ENCODE measurements at places on chromosomes 7 and 10.

DNA sequence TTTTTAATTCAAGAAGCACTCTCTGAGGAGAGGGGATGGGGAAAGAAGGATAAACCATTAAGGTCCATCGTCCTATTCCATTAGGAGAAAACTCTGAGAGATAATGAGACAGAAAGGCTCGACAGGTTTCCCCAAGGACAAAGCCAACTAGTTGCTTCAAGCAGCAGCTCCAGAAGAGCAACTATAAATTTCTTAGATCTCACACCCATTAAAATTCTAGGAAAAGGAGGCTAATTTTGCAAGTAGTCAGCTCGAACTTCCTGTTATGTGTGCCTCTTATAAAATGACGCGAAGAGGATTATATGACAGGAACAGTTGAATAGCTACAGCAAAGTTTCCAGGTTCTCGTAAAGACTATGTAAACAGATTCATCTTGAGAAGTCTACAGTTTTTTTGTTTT, 52.0 kb upstream of the ST8SIA6 start:
- no peak for DNase-seq

GRCh38 chr7:143931739-143932138, 3.3 kb upstream of the OR2F2 start:
- DNase-seq, result no peak

DNA sequence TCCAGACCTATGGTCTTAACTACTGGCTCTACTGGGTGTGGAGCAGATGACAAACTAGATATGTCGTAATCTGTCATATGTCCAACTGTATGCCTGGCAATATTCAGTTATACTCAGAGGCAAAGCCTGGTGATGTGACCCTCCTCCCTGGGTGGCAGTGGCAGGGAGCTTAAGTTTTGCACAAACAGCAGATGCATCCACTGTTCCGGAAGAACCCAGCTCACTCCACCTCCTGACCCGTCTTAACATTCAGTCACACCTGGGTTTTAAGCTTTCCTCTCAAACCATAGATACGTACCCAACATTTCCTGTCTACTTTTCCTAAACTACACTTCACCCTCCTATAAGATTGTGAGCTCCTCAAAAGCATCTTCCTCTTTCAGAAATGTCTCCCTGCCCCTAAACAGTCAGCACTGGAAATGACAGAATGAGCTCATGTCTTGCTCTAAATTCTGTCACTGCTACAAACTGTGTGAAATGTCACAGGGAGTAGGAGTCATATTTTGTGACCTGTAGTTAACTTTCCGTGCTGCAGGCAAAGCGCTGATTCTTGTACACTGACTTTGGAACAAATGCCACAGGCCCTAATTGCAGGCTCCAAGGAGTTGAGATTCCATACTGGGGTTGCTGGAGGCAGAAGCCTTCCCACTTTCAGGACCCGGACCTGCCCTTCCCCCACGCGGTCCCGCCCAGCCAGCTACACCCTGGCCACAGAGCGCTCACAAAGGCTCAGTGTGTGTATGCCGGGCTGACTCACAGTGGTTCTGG, 23.9 kb downstream of the SCD start:
- no peak for DNase-seq

DNA sequence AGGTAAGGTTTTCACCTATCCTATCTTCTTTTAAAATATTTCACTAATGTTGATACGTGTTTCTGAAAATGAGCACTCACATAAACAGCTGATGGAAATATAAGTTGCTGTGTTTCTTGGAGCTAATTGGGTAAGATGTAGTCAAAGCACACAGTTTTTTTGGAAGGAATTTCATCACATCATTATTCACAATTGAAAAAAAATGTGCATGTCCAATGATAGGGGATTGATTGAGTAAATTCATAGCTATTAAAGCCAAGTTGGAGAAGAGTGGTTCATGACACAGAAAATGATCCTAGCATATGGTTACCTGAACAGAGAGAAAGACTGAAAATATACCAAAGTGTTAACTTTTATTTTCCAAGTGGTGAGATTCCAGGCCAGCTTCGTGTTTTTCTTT, 29.6 kb downstream of the GLI3 start:
- DNase-seq, result no peak

GRCh38 chr7:35975851-35976454, 175.1 kb downstream of the SEPTIN7 start:
- DNase-seq, result peak; percentile 80

- no peak for DNase-seq
Observed at GRCh38 chr10:1605999-1606940, 131.1 kb downstream of the ADARB2 start.

DNA sequence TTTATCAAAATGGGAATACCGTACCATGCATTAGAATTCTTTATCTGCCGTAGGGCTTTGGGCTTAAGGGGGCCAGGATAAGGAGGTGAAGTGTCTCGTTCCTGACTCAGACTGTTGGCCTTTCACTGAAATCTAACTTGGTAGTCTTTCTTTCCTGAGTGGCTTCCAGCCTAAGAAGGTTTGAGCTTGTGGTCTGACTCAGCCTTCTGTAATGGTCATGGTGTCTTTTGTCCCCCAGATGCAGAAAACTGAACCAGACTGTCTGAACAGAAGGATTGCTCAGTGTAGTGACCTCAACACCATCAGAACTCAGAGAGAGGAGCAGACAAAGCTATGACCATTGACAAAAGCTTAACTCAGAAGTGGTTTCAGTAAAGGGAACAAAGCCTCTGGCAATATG, 39.5 kb downstream of the WNT2 start:
- DNase-seq, result no peak

GRCh38 chr10:13827076-13827797, 240.5 kb downstream of the PRPF18 start:
- no peak for DNase-seq

- DNase-seq, result no peak
Observed at GRCh38 chr10:14296065-14296709, 34.5 kb downstream of the FRMD4A start.

GRCh38 chr7:22860784-22861482, 38.3 kb upstream of the TOMM7 start:
- no peak for DNase-seq

- DNase-seq, result no peak
Observed at GRCh38 chr10:92569071-92569470, 4.8 kb downstream of the IDE start.

- DNase-seq, result no peak
Observed at GRCh38 chr10:117590101-117590875, 47.7 kb downstream of the EMX2 start.

GRCh38 chr7:81776161-81776560, 6.3 kb upstream of the HGF start:
- no peak for DNase-seq

- no peak for DNase-seq
Observed at GRCh38 chr10:47297866-47298540, 2.0 kb upstream of the GDF10 start.

DNA sequence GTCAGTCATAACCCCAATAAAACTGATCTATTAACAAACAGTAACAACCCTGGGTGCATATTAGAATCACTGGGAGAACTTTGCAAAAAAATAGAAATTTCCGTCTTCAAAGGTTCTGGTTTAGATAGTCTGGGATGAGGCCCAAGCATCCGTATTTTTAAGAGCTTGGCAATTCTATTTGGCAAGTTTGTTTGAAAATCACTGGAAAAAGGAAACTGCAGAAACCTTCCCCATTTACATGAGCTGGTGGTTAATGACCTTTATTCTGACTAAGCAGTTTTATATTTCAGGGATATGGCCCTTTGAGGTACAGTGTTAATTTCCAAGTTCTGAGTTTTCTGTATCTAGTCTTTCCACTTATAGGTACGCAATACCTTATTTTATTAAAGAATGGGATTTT, 115.8 kb upstream of the PRR15 start:
- no peak for DNase-seq

- no peak for DNase-seq
Observed at GRCh38 chr10:125084191-125084613, 76.2 kb downstream of the CTBP2 start.

- no peak for DNase-seq
Observed at GRCh38 chr7:36567699-36568451, 156.4 kb downstream of the AOAH start.

- DNase-seq, result no peak
Observed at GRCh38 chr10:24446739-24447138, 237.8 kb downstream of the KIAA1217 start.

GRCh38 chr7:151086802-151087244, 548 bp downstream of the AGAP3 start:
- DNase-seq, result peak; percentile 50

DNA sequence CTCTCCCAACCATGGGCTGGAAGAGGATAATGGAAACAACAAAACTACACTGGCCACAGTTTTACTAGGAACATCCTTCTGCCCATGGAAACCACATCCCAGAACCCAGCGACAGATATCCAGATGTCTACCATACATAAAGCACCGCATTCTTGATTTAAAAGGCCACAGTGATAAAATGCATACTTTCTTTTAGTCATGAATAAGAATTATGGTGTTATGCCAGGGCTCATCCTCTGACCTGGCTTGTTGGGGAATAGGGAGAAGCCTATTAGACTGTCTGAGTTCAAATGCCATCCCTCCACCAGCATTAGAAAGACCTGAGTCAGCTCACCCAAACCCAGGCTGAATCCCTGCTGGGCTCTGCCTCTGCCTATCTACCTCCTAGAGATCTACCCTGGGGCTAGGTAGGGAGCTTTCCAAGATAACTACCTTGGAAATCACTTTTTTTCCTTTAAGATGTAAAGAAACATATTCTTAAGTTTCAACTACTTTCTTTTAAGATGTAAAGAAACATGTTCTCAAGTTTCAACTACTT, 5.2 kb downstream of the ABCA13 start:
- no peak for DNase-seq

DNA sequence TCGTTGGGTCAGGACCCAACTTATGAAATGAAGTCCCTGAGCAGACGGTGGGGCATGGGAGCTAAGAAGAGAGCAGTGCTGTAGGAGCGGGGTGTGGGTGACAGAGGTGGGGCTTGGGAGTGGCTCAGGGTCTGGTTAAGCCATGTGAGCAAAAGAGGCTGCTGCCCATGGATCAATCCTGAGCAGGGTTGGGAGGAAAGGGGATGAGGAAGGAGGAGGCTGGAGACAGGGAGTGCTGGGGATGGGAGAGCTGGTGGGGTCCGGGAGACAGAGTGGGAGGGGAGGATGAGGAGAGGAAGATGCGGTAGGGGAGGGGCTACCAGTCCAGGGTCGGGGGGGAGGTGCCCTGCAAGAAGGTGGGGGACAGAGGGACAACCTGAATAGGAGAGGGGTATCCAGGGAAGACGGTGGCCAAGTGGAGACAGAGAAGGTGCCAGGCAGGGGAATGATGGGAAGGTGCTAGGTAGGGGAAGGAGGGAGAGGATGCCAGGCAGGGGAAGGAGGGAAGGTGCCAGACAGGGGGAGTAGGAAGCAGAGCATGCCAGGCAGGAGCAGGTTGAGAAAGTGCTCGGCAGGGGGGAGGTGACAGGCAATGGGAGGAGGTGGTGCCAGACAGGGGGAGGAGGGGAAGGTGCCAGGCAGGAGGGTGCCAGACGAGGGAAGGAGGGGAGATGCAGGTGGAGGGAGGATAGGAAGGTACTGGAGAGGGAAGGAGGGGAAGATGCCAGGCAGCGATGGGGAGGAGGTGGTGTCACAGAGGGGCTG, 27.5 kb upstream of the SMARCD3 start:
- DNase-seq, result peak; percentile 39

DNA sequence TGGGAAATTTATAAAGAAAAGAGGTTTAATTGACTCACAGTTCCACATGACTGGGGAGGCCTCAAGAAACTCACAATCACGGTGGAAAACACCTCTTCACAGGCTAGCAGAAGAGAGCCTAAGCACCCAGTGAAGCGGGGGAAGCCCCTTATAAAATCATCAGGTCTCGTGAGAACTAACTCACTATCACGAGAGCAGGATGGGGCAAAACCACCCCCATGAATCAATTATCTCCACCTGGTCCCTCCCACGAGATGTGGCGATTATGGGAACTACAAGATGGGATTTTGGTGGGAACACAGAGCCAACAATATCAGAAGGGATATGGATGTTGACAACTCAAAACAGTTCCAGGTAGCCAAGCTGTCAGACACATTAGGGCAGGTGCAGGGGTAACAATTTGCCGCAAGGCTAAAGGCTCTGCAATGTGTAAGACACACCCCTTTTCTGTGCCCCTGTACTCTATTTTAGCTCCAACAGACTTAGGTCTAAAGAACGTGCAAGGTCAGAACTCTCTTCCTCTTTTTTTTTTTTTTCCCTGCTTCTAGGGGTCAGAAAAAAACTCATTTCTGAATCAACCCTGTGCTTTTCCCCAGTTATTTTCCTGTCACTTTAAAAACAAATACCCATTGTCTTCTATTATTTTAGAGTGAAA, 30.7 kb upstream of the RBM20 start:
- DNase-seq, result no peak

GRCh38 chr10:110547139-110547761, 20.2 kb upstream of the SMC3 start:
- DNase-seq, result peak; percentile 44

GRCh38 chr7:27652518-27652917, 10.2 kb downstream of the HIBADH start:
- DNase-seq, result no peak

GRCh38 chr7:131972251-131972650, 415.8 kb upstream of the PODXL start:
- DNase-seq, result no peak

- DNase-seq, result no peak
Observed at GRCh38 chr10:49008505-49009198, 69.0 kb upstream of the LRRC18 start.

GRCh38 chr10:132400041-132400546, 3.1 kb downstream of the PWWP2B start:
- no peak for DNase-seq

GRCh38 chr7:31775556-31775955, 88.5 kb downstream of the PPP1R17 start:
- DNase-seq, result peak; percentile 3

- DNase-seq, result no peak
Observed at GRCh38 chr10:99143011-99143410, 92.6 kb downstream of the HPSE2 start.

DNA sequence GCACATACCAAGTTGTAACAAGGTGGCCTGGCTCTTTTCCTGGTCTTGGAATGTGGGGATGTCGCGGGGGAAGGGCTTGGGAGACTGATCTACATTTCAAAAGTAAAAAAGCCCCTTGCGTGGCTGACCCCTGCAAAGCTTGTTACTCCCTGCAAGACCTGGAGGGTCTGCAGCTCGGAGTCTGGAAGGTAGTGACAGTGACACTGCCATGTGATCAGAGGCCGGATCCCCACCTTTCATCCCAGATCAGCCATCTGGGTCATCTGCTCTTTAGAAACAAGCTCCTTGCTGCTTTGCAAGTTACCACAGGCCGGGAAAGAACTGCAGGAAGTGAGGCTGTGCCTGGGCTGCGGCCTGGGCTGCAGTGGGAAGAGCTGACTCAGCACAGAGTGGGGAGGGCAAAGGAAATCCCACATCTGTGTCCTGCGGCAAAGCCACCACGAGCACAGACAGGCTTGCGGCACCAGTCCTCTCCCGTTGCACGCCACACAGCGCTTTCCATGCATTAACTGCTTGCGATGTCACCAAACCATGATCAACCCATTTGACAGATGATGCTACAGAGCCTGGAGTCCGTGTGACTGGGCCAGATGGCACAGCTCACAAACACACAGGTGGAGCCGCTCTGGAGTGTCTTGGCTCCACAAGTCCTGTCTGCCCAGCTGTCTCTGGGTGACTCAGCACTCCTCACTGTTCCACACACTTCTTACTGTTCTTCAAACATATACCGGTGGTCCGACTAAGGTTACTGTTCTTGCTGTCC, 97.7 kb downstream of the SH3PXD2A start:
- no peak for DNase-seq

Data from NCI-H345 (cell line).